ENCODE measurements at places on chromosomes 6 and 20.

DNA sequence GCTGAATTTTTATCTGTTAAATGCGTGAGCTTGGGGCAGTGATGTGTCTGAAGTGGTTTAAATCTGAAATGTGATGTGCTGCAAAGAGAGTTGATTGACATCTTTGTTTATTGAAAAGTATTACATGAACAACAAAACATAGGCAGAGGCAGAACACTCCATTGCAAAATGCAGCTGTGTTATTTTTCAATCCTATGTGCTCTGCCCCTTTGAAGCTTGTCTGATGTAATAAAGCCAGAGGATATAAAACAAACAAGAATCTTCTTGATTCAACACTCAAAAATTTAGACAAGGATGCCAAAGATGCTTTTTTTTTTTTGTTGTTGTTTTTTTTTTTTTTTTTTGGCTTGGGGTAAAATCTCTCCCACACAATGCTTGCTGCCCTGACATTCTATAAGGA lies 482.4 kb upstream of the MMS22L start:
- no peak for DNase-seq

- DNase-seq = no peak
Observed at GRCh38 chr6:53067849-53068361, 2.7 kb downstream of the FBXO9 start.

DNA sequence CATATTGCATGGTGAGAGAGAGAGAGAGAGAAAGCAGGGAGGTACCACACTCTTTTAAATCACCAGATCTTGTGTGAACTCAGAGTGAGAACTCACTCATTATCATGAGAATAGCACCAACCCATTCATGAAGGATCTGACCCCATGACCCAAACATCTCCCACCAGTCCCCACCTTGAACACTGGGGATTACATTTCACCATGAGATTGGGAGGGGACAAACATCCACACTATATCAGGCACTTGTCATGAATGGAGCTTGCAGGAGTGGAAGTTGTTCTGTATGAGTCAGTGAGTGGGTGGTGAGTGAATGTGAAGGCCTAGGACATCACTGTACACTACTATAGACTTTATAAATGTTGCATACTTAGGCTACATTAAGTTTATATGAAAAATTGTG lies 47.7 kb upstream of the RNF182 start:
- no peak for DNase-seq

GRCh38 chr6:28944412-28944865 lies 20.7 kb upstream of the TRIM27 start:
- peak; percentile 87 for DNase-seq

DNA sequence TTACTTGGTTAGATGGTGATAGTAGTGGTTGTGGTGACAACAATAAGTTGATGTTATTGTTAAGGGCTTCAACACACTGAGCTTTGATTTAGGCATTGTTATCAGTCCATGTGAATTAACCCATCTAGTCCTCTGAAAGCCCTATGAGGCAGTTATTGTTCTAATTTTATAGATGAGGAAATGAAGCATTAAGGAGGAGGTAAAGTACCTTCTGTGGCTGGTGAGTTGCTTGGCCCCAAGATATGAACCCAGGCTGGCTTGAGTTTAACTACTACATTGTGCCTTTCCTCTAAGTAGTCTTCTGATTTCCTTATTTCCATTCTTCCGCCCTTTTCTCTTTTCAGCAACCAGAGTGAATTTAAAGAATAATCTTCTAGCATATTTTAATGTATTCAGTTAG lies 81.7 kb downstream of the QKI start:
- DNase-seq = no peak

- no peak for DNase-seq
Observed at GRCh38 chr6:134584847-134585516, 267.1 kb upstream of the SGK1 start.

DNA sequence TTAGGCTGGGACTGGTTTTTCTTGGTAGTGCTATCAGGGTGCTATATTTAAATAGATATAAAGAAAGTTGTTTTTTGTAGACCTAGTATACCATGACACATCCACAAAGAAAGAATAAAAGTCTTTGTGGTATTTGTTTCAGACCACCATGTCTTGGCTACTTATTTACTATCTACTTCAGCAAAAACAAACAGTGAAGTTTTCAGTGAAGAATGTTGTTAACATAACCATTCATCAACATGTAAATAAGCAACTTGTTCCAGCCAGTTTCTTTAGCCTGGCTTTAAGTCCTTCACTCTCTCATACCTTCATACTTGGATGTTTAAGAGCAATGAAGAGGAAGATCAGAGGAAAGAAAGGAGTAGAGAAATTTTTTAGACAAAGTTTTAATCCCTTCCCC lies 624.1 kb downstream of the CD109 start:
- DNase-seq = no peak

DNA sequence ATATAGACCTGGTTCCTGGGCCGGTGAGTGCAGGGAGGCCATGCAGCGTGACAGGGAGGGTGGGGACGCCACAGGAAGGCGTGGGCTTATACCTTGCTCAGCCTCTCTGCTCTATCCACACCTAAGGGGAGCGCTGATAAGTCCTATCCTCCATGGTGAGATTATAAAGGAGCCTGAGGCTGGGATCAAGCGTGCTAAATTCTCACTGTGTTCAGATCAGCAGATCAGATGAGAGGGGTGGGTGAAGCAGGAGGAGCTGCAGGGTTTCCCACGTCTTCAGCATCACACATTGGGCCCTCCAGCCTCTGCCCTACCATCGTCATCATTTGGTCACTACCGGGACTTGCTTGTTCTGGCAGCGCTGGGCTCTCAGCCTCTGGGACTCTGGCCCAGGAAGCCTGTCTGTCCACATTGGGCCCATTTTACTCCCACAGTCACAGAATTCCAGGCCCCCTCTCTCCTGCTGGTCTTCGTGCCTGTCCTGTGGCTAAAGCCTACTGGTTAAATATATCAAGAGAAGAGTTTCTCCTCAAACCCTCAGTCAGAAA lies 29.1 kb upstream of the PDE10A start:
- DNase-seq = no peak

- no peak for DNase-seq
Observed at GRCh38 chr6:7257521-7258230, 55.3 kb downstream of the SSR1 start.

DNA sequence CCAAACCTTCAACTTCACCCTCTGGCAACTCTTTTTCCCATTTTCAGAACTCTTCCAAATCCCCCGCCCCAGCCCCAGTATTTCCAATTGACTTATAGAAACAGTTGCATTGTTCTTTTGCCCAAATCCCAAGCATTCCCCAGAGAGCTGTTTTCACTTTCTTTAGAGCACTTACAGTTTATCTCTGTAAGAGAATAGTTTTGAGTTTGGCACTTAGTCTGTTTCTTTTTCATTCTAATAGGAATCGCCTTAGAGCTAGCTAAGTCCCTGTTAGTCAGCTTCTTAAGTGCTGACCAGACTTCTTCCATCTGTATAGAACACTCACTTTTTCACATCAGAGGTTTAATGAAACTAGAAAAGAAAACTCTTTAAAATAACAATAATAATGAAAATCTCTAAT lies 374.2 kb upstream of the FLRT3 start:
- DNase-seq = no peak

GRCh38 chr6:151058021-151058733 lies 181.6 kb upstream of the AKAP12 start:
- no peak for DNase-seq

GRCh38 chr20:53859684-53860083 lies 210.7 kb downstream of the BCAS1 start:
- DNase-seq = no peak

DNA sequence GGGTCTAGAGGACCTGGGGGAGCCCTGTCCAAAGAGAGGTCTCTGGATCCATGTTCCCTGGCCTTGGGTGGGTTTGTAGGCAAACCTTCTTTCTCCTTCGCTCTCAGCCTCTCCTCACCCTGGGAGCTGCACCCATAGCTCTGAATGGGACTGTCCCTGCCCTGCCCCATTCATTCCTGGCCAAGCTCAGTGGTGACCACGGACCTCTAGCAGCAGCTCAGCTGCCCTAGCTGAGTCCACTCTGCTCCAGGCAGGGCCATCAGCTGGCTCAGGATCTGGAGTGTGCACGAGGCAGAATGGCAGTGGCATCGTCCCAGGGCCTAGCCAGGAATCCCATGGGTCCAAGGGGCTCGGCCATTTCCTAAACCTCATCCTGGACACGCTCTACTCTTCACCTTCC lies 5.3 kb downstream of the ULBP3 start:
- DNase-seq = no peak

DNA sequence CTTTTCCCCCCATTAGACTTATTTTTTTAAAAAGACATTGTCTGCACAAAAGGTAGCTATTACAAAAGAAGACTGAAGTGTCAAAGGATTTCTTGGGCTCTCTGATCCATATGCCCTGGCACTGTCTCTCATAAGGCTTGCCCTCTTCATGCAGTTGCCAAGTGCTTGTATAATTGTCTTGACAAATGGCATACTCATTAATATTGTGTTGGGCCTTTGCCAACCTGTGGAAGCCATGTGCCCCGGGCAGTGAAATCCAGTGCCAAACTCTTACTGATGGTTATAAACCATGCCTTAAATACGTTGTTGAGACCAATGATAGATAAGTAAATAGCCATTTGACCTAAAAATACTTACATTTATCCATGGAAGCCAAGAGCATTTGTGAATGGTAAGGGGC lies 98.1 kb downstream of the FARS2 start:
- DNase-seq = no peak

DNA sequence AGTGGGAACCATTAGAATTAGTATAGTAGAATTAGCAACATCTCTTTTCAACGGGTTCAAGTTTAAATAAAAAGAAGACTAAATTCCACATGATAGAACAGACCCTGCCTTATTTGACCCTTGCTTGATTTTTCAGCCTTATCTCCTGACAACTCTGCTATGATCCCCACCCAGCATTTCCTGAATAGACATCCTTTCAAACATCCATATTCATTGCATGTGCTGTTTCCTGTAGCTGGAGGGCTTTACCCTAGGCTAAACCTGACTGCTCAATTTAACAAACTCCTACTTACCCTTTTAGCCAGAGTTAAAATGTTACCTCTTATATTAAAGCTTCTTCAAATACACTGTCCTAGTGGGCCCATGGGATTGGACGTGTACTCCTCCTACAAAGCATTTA lies 594.8 kb upstream of the ARID1B start:
- DNase-seq = no peak

- no peak for DNase-seq
Observed at GRCh38 chr6:56238352-56238751, 9.0 kb downstream of the COL21A1 start.

DNA sequence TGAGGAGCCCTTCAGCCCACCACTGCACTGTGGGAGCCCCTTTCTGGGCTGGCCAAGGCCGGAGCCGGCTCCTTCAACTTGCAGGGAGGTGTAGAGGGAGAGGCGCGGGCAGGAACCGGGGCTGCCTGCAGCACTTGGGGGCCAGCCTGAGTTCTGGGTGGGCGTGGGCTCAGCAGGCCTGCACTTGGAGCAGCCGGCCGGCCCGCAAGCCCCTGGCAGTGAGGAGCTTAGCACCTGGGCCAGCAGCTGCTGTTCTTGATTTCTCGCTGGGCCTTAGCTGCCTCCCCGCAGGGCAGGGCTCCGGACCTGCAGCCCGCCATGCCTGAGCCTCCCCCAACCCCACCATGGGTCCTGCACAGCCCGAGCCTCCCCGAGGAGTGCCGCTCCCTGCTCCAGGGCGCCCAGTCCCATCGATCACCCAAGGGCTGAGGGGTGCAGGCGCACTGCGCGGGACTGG lies 101.7 kb upstream of the ADGRB3 start:
- DNase-seq = no peak

- no peak for DNase-seq
Observed at GRCh38 chr20:31709939-31710338, 12.7 kb downstream of the BCL2L1 start.

DNA sequence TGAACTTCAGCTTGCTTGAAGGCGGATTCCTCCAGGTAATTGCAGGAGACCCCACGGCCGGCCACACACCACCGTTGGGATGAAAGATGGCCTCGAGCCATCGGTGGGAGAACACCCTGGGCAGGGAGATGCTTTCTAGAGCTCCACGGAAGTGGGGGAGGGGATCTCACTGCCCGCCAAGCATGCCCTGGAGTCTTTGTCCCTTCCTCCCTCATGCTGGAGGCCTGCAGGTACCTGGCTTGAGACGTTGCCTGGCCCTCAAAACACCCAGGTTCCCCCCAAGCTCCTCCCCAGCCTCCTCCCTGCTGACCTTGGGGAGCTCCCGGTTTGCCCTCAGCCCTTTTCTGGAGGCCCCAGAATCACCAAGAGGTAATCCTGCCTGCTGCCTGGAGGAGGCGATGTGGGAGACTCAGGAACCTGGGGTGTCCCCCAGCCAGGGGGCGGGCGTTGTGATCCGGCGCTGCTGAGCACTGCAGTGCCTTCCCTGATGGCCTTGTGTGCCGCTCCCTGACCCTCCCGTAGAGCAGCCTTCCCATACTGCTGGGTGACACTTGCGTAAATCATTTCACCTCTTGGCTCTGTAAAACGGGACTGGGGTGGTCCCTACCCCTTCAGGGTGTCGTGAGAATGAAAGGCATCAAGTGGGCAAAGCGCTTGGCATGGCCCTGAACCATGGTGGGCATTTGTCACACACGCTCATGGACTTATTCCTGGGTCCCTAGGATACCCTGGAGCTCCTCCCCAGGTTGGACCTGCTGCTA lies 91.4 kb downstream of the CEBPB start:
- DNase-seq = no peak

All from CD4-positive, alpha-beta T cell treated with Interleukin-4 for 1 hour (primary cell).